Left renal cortex interstitium (tissue), 4 donors: ENCODE measurements at places on chromosomes 2 and 18.

DNA sequence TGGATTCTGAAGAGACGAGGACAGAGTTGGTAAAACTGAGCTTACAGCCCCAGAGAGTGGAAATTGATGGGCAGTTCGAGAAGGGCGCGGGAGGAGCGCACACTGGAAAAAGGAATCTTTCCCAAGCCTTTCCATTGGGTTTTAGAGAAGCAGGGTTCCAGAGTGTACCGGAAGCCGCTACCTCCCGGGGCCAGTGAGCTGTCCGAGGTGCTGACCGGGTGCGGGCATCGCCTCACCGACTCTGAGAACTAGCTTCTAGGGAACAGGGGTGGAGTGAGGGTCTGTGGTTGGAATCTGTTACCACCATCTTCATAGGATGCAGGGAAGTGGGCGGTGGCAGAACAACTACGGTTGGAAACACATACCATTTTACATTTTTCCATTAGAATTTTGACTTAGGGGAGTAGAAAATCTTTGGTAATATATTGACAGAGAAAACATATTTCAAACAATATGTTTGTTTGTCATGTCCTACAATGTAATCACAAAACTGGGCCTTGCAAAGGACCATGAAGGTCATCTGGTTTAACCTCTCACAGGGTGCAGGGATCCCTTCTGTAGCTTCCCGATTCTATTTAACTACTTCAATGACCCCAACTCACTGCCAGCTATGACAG lies 724 bp downstream of the NMS start:
- peak; percentile 35 for DNase-seq

GRCh38 chr18:35337286-35337685 lies 6.9 kb downstream of the ZNF24 start:
- no peak for DNase-seq

- DNase-seq = no peak
These were observed 169.2 kb upstream of the GLI2 start for GRCh38 chr2:120566331-120567035.

DNA sequence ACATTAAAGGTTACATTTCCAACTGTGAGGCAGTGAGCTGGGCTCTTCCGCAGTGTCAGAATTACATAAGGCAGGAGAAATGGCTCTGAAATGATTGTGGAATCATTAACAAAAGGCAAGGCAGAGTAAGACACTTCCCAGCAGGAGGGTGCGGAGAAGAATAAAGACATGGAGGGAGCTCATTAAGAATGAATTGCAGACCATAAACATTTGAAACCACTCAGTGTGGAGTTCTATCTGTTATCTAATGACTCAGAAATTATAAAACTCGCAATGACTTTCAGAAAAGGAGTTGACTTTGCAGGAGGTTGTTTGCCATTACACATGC lies 77.0 kb downstream of the SMIM21 start:
- DNase-seq = no peak
